Activated T-helper 1 cell treated with Interleukin-2 at 50 U/mL for 16 hours (primary cell): ENCODE measurements at places on chromosomes 1 and 21.

DNA sequence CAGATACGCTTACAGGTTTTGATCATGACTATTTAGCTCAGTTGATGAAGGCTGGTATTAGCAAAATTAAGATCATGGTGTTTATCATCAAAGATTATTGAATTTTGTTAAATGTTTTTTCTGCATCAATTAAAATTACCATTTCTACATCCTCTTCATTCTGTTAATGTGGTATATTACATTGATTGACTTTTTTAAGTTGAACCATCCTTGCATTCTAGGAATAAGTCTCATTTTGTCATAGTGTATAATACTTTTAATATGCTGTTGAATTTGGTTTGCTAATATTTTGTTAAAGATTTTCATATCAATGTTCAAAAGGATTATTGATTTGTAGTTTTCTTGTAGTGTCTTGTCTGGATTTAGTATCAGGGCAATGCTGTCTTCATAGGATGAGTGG is 142.4 kb downstream of the LYPLAL1 start:
- DNase-seq = no peak

DNA sequence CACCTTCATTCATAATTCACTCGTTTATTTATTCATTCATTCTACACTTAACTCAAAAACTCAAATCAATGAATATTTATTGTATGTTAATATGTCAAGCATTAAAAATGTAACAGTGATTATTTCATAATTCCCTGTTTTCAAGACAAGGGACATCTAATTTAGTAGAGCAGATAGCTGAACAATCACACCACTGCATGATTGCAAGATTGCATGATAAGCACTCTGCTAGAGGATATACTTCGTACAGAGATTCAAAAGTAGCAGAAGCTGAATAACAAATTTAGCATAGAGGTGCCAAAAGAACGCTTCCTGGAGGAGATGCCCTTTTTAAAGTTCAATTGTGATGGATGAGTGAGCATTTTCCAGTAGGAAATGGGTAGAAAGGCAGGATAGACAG is 190.6 kb upstream of the BEND5 start:
- DNase-seq = no peak

DNA sequence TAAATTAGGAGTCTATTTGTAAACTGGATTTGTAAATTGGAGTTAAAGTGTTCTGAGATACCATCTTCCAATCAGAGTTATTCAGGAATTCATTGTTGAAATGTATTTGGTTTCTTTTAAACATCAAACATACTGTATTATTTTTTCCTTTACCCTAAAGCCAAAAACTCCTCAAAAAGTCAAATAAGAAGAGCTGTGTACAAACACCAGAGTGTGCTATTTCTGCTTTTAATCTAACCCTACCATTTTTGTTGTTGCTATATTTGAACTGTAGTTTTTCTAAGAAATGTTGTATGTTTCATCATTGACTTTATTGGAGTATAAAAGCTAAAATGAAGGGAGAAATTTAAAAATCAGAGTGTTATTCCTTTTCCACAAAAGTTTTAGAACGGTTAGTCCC is 35.8 kb downstream of the SLC30A7 start:
- DNase-seq = no peak

- DNase-seq = no peak
These were observed 4.0 kb upstream of the CSF3R start for GRCh38 chr1:36486439-36487335.

GRCh38 chr1:100528871-100529270 is 9.1 kb upstream of the GPR88 start:
- no peak for DNase-seq

- DNase-seq = no peak
These were observed 23.6 kb upstream of the WASF2 start for GRCh38 chr1:27513528-27513927.

- DNase-seq = no peak
These were observed 141.3 kb downstream of the NRIP1 start for GRCh38 chr21:14923468-14923867.

- DNase-seq = no peak
These were observed 12.1 kb downstream of the HHAT start for GRCh38 chr1:210340841-210341240.

GRCh38 chr1:25609921-25610320 is 6.7 kb upstream of the MAN1C1 start:
- no peak for DNase-seq

DNA sequence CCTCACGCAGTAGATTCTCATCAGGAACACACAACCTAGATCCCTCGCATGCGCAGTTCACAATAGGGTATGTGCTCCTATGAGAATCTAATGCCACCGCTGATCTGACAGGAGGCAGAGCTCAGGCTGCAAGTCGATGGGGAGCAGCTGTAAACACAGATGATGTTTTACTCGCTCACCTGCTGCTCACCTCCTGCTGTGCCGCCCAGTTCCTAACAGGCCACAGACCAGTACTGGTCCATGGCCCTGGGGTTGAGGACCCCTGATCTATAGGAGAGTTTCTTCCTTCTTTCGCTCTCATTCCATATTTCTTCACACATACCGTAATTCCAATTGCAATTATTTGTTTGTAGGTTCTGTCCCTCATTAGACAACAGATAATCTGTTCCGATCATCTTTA is 103.4 kb downstream of the CLEC20A start:
- DNase-seq = no peak

DNA sequence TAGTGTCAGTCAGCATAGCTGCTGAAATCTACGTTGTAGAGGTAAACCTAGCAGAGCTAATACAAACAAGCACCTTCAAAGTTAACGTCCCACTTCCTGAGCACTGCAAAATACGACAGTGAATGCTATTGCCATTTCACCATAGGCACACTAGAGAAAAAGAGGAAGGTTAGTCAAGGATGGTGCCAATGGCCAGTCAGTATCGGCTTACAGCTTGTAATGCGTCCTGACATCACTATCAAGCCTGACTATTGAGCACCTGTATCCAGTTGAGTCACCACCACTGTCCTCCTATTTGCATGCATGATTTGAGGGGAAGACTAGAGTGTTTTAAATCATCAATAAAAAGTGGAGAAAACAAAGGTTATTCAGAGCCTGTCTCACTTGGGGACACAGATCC is 34.4 kb downstream of the NUCKS1 start:
- no peak for DNase-seq

GRCh38 chr1:223250632-223251015 is 107.6 kb upstream of the TLR5 start:
- no peak for DNase-seq

GRCh38 chr1:207033302-207033701 is 746 bp upstream of the C1orf116 start:
- no peak for DNase-seq

DNA sequence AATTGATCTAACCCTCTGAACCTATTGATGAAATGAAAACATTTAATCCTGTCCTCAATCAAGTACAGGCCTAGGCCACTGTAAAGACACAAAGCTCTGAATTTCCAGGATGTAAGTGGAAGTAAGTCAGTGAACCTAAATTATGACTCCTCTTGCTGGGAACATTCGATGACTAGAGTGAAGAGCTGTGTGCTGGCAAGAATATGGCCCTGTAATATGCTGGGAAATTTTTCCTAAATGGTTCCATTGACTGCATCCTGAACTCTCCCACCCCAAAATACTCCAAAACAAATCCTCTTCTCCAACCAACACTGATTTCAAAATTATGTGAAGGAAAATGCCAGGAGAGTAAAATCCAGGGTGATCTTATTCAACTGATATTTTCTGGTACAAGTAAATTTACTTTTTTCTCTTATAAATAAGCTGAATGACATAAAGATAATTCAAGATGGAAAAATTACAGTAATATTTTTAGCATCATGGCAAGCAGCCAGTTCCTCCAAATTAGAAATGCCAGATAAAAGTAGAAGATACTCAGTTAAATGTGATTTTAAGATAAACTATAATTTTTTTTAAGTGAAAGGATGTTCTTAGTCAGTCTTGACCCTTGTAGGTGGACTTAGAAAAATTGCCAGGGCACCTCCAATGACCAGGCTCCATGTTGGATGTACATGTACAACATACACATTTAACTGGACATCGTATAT is 269.4 kb downstream of the PTGER3 start:
- no peak for DNase-seq
